ENCODE measurements at places on chromosomes 6 and 20.

DNA sequence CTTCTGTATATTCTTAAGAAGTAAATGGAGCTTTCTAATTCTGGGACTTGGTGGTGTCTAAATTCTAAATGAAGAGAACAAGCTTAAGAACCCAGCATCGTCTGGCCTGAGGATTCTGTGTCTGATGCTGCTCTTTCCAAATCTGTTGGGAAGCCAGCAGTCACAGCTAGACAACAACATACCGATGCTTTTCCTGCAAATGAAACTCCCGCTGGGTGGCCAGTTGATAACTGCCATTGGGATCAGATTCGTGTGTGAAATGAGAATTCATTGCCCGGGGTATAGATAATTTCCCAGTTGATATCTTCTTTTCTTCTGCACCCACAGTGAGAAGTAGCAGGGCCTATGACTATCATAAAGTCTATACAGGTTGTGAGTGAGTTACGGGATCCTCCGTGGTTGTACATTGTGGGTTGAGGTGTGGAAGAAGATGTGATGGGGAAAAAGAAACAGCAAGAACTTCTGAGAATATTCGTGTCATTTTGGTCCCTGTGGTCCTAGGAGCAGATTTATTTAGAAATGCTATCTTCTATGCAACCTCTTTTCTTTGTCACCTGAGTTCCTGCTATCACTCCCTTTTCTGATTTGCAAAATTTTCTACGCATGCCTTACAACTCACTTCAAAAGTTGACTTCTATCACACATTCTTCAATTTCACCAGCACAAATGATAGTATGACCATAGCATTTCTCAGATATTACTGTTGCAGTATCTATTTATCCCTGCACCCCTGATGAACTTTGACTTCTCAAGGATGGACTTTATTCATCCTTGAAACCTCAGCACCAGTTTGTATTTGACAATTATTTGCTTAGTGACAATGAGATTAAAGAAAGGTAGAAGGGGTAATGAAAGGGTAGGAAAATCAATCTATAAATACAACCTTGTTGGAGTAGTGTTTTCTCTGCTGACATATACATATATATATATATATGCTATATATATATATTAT lies 10.4 kb downstream of the NOX3 start:
- DNase-seq: no peak

GRCh38 chr6:166861961-166862286 lies 94.4 kb downstream of the RNASET2 start:
- DNase-seq: no peak

DNA sequence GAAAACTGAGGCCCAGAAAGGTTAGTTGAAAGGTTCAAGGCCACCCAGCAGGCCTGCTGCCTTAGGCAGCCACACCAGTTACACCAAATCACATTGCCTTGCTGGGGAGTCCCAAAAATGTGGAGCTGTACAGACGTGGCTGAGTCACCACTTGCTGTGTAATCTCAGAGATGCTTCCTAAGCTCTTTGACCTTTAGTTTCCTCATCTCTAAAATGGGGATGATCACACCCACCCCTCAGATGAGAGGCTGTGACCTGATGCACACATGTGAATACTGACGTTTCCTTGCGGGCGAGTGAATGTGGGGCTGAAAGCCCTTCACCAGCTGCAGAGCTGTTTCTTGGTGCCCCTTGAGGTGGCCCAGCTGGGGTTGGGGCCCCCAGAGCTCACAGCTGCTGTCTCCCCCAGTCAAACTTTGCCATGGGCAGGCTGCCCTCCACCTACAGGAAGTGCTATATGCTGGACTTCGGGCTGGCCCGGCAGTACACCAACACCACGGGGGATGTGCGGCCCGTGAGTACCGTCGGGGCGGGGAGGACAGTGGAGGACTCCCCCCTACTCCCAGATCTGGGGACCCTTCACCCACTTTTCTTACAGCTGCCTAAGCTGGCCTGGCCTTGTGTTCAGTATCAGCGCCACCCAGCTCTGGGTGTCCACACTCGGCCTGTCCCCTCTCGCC lies 11.0 kb downstream of the TTBK1 start:
- no peak for DNase-seq

- no peak for DNase-seq
Observed at GRCh38 chr6:16576451-16577368, 184.6 kb downstream of the ATXN1 start.

DNA sequence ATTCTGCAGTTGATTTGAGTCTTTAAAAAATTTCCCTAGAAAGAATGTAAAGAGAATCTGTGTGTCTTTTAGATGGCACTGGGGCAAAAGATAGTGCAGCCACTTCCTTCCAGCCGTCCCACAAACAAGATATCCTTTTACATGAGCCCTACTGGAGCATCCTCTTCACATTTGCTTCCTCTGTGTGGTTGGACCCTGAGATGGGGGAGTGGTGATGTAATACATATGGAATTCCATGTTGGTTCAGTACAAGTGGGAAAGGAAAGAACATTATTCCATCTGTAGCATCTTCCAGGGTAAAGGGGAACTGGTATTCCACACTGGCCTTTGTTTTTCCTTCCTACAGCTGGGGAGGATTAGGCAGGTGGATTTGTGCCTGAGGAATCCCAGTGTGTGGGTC lies 78.9 kb upstream of the ISM1 start:
- DNase-seq: no peak

DNA sequence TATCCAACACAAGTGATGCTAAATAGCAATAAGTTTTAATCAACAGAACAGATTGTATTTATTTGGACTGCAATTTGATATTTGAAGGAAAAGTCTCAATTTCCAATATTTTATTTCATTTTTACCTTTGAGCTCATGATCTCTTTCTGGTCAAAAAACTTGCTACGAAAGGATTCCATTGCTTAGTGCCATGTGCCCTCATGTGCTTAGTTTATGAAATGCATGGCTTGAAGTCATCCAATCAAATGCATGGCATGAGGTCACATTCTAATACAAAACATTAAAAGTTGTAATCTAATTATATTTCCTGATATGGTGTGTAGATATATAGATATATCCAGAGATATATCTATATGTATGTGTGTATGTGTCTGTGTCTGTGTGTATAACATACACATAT lies 321.2 kb upstream of the ADGRB3 start:
- peak; percentile 52 for DNase-seq

Measured in cardiac fibroblast (primary cell).